Endothelial cell of umbilical vein (primary cell): ENCODE measurements at places on chromosomes 5 and 9. TPM values are rescaled to one million over a fixed set of nuclear protein-coding genes. Genes with fewer than 3 reads are reported as not detected.

The ADAMTS12 gene
- total RNA-seq, result 0.88 TPM in 1 of 2 replicates, not detected in the other

The PTPRD gene
- 5.5 and 23.2 TPM in 2 replicates for total RNA-seq

The PCDHA5 gene
- not detected in 2 replicates for total RNA-seq

The SMIM33 gene
- not detected in 2 replicates for total RNA-seq

The RBM27 gene
- 14.9 and 17.7 TPM in 2 replicates for total RNA-seq

The HTR1A gene
- total RNA-seq, result not detected in 2 replicates

The SLC46A2 gene
- total RNA-seq, result not detected in 2 replicates

The C5orf63 gene
- total RNA-seq, result 4.0 and 5.3 TPM in 2 replicates

The DNAJC18 gene
- total RNA-seq, result 51.1 and 52.6 TPM in 2 replicates

The SHROOM1 gene
- total RNA-seq, result 20.9 and 21.0 TPM in 2 replicates

The PPP3R2 gene
- not detected in 2 replicates for total RNA-seq

The CCDC107 gene
- total RNA-seq, result 13.2 and 15.2 TPM in 2 replicates

The ADRB2 gene
- 0.60 and 0.86 TPM in 2 replicates for total RNA-seq

The GFM2 gene
- total RNA-seq, result 23.3 and 29.0 TPM in 2 replicates

The SLC1A3 gene
- total RNA-seq, result 0.44 TPM in 1 of 2 replicates, not detected in the other

The SCGB3A2 gene
- total RNA-seq, result not detected in 2 replicates

The SYK gene
- total RNA-seq, result not detected in 2 replicates

The DIPK1B gene
- 242 and 253 TPM in 2 replicates for total RNA-seq

The ADAMTS2 gene
- not detected in 2 replicates for total RNA-seq

The PTGER4 gene
- total RNA-seq, result 22.5 and 23.6 TPM in 2 replicates

The MRPL41 gene
- 50.7 and 53.3 TPM in 2 replicates for total RNA-seq

The ABO gene
- total RNA-seq, result not detected in 2 replicates

The C9orf72 gene
- total RNA-seq, result 7.3 and 8.7 TPM in 2 replicates

The PTGS1 gene
- total RNA-seq, result 14.6 and 45.2 TPM in 2 replicates

The ADAMTSL1 gene
- 16.9 and 18.4 TPM in 2 replicates for total RNA-seq

The PCDHGB5 gene
- 11.4 and 14.4 TPM in 2 replicates for total RNA-seq

The DEPDC1B gene
- total RNA-seq, result 14.2 and 18.7 TPM in 2 replicates

The GKAP1 gene
- total RNA-seq, result 2.5 and 2.6 TPM in 2 replicates

The FAM81B gene
- not detected in 2 replicates for total RNA-seq

The AHRR gene
- total RNA-seq, result 3.1 and 5.1 TPM in 2 replicates
